ENCODE measurements at places on chromosomes 2 and 18.

- no peak for DNase-seq
Observed at GRCh38 chr2:240220371-240220770, 79.9 kb upstream of the OTOS start.

DNA sequence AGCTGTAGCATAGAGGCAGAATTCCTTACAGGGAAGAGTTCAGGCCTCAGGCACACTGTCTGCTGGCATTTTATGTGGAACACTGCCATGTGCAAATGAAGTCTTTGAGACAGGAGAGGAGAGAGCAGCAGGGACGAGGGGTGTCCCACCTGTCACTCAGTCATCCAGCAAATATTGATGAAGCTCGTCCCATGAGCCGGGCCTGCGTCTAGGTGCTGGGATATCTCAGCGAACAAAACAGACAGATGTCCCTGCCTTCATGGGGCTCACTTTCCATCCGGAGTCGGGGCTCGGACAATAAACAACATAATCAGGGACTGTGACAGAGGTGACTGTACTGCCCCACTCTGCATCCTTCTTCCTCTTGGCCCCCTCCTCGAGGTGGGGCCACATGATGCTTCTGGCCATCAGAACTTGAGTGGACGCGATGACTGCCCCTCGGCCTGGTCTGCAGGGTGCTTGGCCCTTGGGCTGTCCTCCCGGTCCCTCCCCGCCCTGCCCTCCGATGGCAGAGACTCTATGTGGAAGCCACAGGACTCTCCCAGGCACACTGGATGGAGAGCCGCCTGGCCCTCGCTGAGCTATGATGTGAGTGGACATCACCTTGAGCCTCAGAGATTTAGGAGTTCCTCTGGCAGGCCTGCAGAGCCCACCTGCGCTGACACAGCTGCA, 78.8 kb downstream of the MBP start:
- no peak for DNase-seq

DNA sequence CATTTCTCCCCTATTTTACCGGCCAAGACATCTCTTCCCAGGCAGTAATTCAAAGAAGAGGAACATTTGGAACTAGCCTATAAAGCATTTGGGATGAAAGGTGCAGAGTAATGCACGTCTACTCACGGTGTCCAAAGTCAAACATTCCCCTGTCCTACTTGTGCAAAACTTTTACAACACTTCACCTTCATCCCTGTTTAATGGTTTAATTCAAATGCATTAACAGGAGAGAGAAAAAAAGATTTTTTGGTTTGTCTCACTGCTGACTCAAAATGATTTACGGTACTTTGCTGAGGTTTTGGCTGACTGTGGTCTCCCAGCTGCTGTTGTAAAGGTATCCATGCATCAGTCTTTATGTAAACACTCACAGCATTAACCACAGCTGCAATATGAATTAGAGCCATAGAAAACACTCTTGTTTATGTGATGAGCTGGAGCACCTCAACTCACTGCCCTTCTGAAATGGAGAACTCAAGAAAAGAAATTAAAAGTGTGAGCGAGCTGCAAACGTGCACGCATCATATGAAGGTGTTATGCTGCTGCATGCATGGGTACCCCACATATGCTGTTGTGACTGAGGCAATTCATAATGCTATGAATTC, 220.5 kb downstream of the PIEZO2 start:
- no peak for DNase-seq

- no peak for DNase-seq
Observed at GRCh38 chr2:241809383-241810306, 652 bp downstream of the NEU4 start.

GRCh38 chr2:118473846-118474540, 373.5 kb downstream of the EN1 start:
- DNase-seq, result no peak

- DNase-seq, result peak; percentile 38
Observed at GRCh38 chr2:46364797-46365457, 67.7 kb downstream of the EPAS1 start.

DNA sequence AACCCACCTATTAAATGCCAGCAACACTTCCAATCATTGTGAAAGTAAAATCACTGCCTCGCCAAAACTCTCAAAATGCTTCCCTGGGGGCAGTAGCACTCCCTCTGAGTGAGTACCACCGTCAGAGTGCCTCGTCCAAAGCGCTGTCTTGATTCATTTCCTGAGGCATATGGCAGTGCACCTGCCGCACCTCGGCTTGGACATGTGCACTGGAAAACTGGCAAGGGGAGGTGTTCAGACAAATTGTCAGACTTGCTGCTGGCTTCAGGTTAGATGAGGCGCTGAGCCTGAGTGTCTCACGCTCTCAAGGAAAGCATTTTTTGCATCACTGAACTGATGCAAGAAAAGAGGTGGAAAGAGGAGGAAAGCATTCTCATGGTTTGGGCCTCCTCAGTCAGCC, 132.8 kb downstream of the ATL2 start:
- no peak for DNase-seq

DNA sequence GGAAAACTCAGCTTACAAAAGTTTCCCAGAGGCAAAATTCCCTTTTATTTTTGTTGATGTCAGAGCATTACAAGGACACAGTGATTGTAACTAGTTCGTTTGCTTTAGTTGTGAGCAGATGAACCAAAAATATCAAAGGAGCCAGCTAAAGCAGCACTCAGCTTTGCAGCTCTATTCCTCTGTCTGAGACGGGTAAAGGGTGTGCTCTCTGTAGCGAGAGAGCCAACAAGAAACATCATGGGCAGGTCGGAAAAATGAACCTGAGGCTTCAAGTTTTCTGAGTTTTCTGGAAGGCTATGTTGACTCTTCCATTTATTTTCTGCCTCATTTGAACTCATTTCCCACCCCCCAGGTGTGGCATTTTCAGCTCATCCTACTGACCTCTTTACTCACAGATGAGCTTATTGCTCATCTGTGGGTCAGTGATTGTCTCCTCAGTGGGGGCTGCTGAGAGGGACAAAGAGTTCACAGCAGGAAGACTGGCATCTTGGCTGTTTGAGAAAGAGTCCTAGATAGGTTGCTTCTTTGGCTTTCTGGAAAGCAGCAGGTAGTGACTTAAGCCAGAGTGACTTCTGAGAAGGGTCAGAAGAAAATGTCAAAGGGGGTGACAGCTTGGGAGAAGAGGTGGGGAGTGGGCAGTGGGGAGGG, 66.6 kb upstream of the EPC2 start:
- no peak for DNase-seq

DNA sequence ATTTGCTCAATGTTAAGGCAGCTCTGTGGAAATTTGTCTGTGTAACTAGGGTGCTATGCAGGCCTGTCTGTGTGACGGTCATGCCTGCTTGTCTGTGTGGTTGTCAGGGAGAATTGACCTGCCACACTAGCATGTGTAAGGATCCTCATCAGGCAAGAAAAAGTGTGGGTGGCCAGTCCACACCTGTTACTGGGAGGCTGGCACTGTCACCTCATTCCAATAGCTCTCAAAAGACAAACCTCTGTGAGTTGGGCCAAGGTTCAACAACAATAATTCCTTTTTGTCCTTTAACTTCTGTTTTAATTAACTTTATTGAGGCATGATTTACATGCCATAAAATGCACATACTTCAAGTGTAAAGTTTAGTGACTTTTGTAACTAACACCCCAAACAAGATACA, 4.2 kb upstream of the MARCO start:
- no peak for DNase-seq

DNA sequence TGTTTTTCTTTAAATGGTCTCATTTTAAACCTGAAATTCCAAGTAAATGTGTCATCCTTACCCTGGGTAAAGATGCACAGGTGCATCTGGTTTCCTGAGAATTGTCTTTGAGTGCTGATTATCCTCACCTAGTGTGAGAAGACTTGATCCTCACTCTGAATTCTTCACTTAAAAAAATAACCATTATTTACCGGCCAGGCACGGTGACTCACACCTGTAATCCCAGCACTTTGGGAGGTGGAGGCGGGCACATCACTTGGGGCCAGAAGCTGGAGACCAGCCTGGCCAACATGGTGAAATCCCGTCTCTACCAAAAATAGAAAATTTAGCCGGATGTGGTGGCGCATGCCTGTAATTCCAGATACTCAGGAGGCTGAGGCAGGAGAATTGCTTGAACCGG, 9.9 kb upstream of the WNT6 start:
- DNase-seq, result no peak

GRCh38 chr2:149989447-149990063, 402.0 kb upstream of the MMADHC start:
- no peak for DNase-seq

GRCh38 chr2:163657281-163657656, 78.5 kb downstream of the FIGN start:
- DNase-seq, result no peak

DNA sequence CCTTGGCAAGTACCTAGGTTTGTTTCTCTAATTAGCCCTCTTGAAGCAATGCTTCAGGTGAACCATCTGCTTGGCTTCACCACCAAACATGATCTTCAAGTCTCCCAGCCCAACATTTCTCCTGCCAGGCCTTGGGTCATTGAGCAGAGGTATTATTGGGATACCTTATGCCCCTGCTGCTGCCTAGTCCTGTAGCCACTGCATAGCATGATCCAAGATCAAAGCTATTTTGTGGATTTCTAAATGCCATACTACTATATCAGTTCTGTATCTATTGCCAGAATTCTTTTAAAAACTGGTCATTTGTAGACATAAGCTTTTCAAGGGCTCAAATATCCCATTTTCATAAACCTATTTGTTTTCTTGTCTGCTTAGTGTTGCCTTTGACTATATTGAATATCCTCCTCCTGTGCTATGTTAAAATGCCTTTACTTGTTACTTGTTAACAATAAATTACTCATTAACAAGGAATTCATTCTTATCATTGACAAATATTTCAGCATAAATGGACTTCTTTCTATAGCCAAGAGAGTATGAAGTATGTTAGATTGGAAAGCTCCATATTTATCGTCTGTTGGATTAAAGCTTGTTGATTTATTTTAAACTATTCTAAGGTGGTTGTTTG, 204.5 kb upstream of the RBBP8 start:
- DNase-seq, result no peak

GRCh38 chr18:10659594-10659993, 133.8 kb downstream of the NAPG start:
- DNase-seq, result no peak

- DNase-seq, result no peak
Observed at GRCh38 chr2:231455222-231455621, 9.1 kb downstream of the NCL start.

DNA sequence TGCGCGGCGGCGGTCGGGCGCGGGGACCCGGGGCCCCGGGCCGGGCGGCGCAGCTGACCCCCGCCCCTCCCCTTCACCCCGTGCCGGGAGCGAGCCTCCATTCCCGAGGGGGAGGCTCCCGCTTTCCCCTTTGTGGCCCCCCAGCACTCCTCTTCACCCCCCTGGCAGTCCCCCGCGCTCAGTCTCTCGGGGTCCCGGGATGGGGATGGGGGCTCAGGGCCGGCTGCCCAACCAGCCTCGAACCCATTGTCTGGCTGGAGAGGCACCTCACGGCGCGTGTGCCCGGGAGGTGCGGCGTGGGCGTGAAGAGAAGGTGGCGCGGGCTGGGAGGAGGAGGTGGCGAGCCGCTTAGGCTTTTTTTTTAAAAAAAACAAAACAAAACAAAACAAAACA, 748 bp downstream of the FMNL2 start:
- DNase-seq, result peak; percentile 36

- DNase-seq, result no peak
Observed at GRCh38 chr2:234258562-234259141, 208.2 kb downstream of the SPP2 start.

- no peak for DNase-seq
Observed at GRCh38 chr2:18464913-18465312, 95.5 kb downstream of the RDH14 start.

DNA sequence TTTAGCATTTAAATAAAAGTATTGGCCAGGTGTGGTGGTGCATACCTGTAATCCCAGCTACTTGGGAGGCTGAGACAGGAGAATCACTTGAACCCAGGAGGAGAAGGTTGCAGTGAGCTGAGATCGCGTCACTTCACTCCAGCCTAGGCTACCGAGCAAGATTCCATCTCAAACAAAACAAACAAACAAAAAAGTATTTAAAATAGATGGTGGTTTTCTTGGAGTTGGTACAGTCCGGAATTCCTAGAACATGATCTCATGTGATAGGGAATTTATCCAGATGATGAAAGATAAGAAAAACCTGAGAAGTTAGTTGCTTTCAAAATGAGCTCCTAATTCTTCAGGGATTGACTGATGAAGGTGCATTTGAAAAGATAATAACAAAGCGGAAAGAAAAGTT, 62.0 kb downstream of the BIRC6 start:
- no peak for DNase-seq

DNA sequence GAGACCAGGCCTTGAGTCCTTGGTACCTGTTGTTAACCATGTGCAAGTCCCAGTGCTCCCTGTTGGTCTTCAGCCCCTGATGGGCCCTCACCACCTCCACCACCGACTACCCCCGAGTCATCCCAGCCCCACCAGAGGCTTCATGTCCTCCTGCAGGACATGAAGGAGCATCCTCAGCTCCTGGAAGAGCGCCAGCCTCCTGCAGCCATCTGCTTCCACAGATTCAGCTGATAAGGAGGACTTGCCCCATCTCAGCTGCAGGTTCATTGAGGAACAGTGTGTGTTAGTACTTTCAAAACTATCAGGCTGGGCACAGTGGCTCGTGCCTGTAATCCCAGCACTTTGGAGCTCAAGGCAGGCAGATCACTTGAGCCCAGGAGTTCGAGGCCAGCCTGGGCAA, 151.9 kb downstream of the ATP9B start:
- no peak for DNase-seq

DNA sequence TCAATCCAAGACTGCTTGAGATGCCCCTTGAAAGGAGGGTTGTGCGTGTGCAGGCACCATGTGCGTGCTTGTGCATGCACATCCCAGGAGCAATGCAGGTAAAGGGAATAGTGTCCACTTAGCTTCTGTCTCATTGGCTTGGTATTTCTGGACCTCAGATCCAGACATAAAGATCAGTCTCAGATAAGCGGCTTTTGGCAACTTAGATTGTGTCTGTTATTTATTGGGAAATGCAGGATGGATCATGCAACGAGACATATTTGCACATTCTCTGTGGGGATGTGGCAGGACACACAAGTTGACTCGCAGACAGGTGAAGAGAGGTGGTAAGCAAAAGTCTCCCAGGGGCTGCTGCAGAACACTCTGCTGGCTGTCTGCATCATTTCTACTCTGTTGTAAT, 67.9 kb downstream of the SETBP1 start:
- DNase-seq, result no peak

GRCh38 chr2:175579646-175580045, 398.1 kb upstream of the ATP5MC3 start:
- DNase-seq, result no peak

Data from HuH-7 (cell line).